NCI-H774 (cell line): ENCODE measurements at places on chromosomes 4 and X.

DNA sequence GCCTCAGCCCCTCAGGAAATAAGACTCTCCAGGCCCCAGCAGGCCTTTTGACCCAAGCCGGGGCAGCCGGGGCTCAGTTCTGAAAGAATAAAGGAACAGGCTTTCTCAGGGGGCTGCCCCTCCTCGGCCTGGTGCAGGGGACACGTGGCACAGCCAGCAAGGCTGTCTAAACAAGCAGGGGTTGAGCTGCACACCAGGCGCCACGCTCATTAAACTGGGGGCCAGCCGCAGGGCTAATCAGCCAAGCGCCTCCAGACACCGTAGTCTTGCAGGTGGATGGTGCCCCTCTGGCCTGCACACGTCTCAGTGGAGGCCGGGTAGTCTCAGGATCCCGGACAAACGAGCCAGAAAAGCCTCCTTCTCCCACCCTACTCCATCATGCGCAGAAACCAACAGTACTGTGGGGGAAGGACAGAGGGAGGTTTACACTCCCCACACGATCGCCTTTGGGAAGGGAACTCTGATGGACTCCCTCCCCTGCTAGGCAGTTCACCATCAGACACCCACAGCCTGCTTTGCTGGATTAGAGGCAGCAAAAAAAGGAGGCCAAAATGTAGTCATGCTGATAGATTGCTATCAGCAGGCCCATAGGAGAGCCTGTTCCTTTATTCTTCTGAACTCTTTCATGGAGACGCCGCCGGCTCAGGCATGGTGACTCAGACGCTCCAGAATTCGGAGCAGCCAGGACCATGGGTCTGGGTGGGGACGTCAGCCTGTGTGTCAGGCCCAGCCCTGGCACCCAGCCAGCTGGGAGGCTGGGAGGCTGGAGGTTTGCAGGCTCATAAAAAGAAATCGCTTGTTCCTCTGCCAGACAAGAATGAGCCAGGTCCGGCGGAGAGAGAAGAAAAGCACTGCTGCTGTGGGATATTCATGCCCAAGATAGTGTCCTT lies 342.4 kb downstream of the BCOR start:
- DNase-seq: no peak

GRCh38 chrX:32597777-32598176 lies 613.6 kb downstream of the DMD start:
- DNase-seq: no peak

GRCh38 chrX:2577844-2578466 lies 77.2 kb upstream of the DHRSX start:
- no peak for DNase-seq

- DNase-seq: no peak
Observed at GRCh38 chr4:139454111-139455045, at the start of gene RAB33B. RAB33B (plus strand) TSS chr4:139454121; CDS start chr4:139454196, 75 bp downstream.

GRCh38 chr4:30380404-30380998 lies 339.7 kb upstream of the PCDH7 start:
- no peak for DNase-seq

DNA sequence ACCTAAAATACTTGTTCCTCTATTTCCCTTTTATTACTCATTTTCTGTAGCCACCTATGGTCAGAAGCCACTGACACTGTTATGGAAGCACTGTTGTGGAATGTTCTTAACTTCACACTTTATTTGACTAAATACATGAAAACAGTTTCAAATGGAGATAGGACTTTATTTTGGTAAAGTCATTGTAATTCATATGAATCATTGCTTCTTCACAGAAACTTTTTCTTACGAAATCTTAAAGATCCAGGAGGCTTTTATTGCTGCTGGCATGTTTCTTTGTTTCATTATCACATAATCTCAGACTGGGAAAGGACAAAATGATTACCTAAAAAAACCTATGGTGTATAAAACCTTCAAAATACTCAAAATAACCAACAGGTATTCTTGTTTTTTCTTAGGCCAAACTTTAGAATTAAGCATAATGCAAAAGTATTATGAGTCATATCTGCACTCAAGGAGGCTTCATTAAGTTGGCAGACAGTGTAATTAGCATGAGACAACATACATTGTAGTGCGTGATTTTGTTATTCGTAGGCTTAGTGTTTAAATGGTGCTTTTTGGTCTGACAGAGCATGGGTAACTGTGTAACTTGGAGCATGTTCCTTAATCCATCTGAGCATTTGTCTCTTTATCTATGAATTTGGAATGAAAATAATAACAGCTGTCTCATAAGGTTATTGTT lies 58.0 kb downstream of the SH3BGRL start:
- no peak for DNase-seq

GRCh38 chrX:50719614-50720013 lies 94.4 kb downstream of the SHROOM4 start:
- no peak for DNase-seq

DNA sequence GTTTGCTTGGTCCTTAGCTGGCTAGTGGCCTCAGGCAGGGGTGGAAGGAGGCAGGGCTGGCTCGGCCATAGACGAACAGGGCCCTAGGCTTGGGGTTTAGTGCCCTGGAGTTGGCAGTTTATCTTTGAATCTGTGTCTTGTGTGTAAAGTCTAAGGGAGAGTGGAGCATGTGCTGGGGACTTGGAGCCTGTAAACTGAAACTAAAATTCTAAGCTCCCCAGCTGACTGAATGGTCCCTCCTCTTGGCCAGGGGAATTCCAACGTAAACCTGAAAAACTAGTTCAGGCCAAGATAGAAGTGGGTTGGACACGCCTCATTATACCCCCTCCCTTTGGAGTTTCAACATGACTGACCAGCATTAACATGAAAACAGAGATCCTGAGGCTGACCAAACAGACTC lies 46.1 kb upstream of the GPR78 start:
- no peak for DNase-seq

- no peak for DNase-seq
Observed at GRCh38 chr4:148090503-148091476, 351.4 kb downstream of the NR3C2 start.

DNA sequence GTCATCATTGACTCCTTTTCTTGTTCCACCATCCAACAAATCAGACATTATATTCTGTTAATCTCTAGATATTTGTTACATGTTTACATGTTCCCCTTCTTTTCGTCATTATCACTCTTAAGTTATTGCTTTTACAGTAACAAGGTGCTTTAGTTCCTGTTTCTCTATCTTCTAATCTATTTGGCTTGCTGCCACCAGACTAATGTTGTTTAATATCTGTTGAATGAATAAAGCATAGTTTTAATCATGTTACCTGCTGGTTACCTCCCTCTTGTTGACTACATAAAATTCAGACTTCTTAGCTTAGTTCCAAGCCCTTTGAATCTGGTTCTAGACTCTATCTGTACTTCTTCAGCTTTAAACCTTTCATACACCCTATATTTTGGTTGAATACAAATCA lies 129.8 kb upstream of the TRIM2 start:
- no peak for DNase-seq

GRCh38 chrX:149908308-149908707 lies 21.1 kb upstream of the HSFX4 start:
- no peak for DNase-seq

DNA sequence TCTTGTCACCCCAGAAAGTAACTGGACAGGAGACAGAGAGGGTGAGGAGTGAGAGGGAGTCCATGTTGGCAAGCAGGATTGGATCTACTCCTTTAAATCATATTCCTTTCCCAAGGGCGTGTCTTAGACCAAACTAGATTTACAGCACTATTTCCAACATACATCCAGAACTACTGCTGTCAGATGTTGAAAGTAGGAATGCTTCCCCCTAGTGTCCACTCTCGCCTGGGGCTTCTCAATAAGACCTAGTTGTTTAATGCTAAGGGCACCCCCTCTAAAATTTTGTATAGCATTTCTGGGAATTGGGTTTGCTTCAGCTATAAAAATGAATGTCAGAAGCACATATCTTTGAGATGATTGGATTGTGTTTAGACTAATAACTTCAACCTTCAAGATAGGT lies 13.3 kb downstream of the OFD1 start:
- no peak for DNase-seq

- DNase-seq: no peak
Observed at GRCh38 chrX:70769659-70770227, 138.8 kb downstream of the TEX11 start.

- no peak for DNase-seq
Observed at GRCh38 chrX:137575596-137576255, 9.8 kb downstream of the ZIC3 start.

DNA sequence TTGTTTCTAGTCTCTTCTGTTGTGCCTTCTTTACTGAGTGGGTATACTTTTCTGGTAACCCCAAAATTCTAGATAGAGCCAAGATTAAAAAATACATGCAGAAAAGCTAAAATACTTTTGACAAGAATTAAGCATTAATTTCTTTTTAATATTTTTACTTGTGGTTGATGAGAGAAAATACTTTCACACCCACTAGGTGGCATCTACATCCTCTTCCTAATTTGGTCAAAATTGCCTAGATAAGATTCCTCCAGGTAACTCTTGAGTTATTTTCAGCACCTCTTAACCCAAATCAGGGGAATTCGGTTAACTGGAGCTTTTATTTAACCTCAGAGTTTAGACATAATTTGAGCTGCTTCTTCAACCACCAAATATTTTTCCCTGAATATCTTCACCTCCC lies 28.4 kb upstream of the COX7B2 start:
- DNase-seq: no peak

- DNase-seq: no peak
Observed at GRCh38 chr4:59979061-59979460, 1221.1 kb upstream of the ADGRL3 start.

GRCh38 chr4:13765539-13765938 lies 138.0 kb upstream of the BOD1L1 start:
- DNase-seq: no peak

DNA sequence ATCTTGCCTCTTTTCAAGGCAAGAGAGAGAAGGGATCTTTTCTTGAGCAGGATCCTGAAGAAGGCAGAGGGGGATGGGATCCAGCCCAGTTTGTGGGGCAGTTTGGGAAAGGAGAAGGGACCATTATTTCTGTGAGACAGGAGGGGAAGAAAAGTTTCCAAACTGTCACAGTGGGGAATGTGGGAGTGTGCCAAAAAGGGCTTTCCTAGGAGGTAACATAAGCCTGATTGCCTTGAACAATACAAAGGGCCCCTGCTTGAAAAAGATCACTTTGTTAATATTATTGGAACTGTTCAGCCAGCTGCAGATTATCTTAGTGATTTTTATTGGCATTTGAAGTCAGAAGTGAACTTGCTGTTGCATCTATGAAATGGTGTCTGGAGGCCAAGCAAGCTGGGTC lies 55.2 kb downstream of the MTM1 start:
- no peak for DNase-seq

DNA sequence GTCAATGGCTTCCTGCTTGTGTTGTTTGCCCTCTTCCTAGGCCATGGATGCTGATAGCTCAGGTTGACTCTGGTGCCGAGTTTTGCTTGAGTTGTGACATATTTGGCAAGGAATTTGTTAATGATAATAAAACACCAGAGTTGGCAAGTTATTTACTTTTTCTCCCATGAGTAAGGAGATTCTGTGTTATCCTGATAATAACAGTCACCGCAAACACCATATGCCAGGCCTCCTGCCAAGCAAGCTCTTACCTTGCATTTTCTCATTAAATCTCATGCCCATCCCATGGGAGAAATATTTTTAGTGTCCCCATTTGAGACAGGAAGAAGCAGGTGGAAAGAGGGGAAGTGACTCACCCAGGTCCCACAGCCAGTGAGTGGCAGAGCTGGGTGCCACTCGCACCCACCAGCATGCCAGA lies 67.4 kb upstream of the CLCN4 start:
- DNase-seq: no peak

- no peak for DNase-seq
Observed at GRCh38 chrX:50877310-50877709, 33.2 kb upstream of the BMP15 start.

DNA sequence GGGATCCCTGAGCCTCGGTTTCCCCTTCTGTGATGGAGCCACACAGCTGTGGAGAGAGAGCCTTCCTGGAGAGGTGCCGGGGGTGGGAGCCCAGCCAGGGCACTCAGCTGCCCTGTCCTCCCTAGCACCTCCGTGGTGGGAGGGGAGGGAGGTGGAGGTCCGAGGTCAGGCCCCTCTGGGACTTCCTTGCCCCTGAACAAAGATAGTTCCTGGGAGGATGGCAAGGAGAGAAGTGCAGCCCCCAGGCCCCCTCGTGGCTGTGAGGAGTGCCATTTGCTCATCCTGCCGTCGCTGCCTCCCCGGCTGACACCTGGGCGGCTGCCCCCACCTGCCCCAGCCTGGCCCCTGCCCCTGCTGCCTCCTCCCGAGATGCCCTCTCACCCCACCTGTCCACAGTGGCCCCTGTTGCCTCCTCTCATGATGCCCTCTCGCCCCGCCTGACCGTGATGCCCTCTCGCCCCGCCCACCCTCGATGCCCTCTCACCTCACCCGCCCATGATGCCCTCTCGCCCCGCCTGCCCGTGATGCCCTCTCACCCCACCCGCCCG lies 12.7 kb downstream of the DOK7 start:
- DNase-seq: no peak

GRCh38 chrX:35829501-35829900 lies 31.4 kb downstream of the MAGEB16 start:
- DNase-seq: no peak

DNA sequence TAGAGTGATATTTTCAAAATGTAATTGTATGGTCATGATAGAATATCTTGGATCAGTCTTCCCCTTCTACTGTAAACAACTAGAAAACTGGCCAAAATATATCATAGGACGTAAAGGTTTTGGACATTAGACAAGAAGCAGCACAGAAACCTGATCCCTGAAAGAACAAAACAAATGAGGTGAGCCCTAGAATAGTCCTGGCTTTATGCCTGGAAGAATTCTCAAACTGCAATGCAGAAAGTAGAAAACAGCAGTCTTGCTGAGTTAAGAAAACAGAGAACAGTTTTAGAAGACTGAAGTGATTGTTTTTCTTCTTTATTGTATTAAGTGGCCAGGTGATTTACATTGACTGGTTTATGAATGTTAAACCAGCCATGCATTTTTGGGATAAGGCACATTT lies 19.5 kb downstream of the NSUN7 start:
- DNase-seq: no peak

DNA sequence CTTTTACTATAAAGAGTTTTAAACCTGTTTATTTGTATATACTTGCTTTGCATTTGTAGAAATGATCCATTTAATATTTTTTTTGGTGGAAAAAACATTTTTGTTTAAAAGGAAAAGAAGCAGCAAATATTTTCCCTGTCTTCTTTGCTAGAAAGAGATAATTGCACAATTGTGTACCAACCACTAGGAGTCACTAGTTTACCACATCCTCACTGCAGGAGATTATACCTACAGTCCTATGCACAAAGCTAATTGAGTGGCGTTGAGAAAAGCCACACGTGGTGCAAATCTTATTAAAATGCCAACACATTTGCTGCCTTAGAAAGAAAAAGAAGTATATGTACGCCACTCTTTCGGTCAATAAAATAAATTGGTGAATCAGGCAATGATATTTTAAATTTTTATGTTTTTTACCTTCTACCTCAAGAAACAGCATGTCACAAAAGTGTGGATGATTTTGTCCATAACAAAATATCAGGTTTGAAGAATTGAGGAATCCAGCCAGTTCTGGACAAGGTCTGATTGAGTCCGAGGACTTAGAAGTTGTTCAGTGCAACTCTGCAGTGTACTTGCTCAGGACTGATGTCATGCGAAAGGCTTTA lies 102.9 kb downstream of the GRXCR1 start:
- no peak for DNase-seq

GRCh38 chr4:138053641-138054301 lies 188.4 kb downstream of the SLC7A11 start:
- DNase-seq: no peak
